Right lobe of liver (tissue), 6 donors: ENCODE measurements at places on chromosomes 6 and 20.

DNA sequence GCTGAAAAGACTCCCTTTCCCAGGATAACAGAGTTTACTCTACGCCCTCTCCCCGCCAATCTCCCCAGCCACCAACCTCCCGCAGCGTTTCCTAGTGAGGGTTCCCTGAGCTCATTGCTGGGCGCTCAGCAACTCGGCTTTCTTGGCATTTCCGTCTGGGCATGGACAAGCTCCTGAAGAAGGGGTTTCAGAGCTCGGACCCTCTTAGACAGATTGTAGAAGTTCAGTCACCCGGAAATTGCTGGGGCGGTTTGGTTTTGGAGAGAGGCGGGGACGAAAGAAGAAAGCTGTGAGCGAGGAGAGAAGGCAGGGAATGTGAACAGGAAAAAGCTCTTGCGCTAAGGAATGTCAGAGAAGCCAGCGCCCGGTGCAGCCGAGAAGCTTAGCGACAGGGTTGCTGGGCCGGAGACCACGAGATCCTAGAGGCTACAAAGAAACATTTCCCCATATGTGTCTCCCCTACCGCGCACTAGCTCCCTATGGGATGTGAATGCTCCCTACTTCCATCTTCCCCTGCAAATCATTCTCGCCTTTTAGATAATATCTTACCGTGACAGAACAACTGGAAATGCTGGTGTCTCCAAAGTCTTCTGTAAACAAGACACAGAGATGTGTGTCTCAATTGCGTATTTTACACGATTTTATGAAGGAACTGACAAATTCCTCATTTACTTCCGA, 15.8 kb downstream of the POM121L2 start:
- DNase-seq, result no peak

DNA sequence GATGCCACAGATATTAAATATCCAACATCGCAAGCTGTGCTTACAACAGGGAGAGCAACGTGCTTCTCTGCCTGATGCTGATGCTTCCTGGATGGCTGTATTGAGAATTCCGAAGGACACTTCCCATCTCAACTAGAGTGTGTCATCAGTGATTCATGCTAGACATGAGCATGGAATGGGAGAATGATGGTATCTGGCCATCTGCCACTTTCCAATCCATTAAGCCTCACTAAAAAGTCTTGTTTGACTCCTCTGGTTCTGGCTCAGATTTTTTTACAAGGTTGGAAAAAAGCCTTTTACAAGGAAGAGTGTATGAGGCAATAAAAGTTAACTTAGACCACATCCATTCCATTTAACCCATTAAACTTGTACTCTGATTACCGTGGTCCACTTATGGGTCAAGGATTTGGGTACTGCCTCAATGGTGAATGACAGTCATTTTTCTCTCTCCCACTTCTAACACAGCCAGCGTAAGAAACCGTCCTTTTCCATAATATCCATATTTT, 265.3 kb downstream of the UST start:
- DNase-seq, result no peak

GRCh38 chr6:91149956-91150705, 563.3 kb upstream of the MAP3K7 start:
- no peak for DNase-seq

- DNase-seq, result no peak
Measured at GRCh38 chr20:54717983-54718382, 242.6 kb downstream of the DOK5 start.

DNA sequence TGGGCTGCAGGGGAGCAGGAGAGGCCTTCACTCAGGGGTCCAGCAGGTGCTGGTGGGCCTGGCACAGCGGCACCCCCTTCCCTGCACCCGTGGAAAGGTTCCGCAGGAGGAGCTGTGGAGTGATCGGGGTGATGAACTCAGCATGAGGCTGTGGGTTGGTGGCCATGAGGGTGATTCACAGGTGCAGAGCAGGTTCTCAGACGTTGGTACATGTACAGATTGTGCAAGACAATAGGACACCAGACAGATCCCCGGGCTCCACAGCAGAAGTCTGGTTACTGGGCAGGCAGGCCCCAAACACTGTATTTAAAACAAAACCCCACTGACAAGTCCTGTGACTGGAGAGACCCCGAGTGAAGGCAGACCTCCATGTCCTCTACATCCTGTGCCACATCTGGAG, 151.6 kb upstream of the CDH4 start:
- no peak for DNase-seq

DNA sequence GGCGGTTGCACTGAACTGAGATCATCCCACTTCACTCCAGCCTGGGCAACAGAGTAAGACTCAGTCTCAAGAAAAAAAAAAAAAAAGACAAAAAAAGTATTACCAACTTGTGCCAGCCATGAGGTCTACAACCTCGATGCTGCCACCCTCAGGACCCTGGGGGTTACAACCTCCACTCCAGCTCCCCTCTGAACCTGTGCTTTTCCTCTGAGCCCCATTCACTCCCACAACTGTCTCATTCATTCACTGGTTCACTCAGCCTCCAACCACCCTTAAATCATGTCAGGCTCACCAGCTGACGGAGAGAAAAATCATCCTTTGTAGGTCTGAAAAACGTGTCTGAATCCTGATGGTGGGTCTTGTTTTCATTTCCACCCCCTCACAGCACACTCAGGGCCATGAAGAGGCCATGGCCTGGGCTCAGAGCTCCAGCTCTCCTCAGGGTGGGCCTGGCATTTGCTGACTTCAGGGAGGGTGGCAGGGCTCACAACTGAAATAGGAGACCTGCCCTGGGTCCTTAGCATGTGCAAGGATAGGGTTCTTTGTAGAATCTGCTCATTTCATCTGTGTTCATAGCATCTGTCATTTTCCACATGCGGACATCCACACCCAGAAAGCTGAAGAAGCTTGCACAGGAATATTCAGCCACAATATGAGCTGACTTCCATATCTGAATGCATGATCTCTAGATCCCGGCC, 1.9 kb upstream of the ULBP1 start:
- no peak for DNase-seq

DNA sequence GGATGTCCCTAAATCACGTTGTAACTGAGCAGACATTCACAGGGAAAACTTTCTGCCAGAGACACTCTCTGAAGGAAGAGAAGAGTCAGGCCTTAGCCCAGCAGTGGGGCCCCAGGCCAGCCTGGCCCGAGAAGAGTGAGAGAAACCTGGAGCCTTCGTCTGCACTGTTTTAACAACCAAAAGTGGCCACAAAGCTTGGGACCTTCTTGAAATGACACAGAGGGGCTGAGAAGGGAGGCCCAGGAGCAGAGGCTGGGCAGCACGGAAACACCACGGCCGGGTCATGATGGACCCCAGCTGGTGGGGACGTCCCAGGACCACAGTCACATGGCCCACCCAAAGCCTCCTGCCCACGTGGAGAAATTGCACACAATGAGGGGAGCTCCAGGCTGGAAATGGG, 126.8 kb upstream of the THBS2 start:
- DNase-seq, result no peak
